ENCODE measurements at places on chromosomes 2 and 18.

- DNase-seq, result no peak
Measured at GRCh38 chr2:3661149-3661660, 3.2 kb downstream of the ALLC start.

DNA sequence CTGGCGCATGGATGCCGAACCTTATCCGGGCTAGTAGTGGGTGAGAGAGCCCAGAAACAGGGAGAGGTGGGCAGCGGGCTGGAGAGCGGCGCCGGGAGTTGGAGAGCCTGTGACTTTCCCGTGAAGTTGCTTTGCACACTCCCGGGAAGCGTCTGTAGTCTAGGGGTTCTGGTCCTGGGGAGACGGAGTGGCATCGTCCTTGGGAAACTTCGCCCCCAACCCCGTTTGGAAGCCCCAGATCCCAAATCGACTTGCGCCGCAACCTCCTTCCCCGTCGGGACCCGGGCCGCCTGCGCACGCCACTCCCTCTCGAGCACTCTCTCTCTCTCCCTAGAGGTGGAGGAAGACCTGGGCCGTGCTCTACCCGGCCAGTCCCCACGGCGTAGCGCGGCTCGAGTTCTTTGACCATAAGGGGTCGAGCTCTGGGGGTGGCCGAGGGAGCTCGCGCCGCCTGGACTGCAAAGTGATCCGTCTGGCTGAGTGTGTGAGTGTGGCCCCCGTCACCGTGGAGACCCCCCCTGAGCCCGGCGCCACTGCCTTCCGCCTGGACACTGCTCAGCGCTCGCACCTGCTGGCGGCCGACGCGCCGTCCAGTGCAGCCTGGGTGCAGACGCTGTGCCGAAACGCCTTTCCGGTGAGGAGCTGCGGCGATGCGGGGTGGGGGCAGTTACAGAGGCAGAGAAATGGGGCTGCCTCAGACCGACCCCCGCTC is 456 bp downstream of the DOK1 start:
- peak; percentile 67 for DNase-seq

DNA sequence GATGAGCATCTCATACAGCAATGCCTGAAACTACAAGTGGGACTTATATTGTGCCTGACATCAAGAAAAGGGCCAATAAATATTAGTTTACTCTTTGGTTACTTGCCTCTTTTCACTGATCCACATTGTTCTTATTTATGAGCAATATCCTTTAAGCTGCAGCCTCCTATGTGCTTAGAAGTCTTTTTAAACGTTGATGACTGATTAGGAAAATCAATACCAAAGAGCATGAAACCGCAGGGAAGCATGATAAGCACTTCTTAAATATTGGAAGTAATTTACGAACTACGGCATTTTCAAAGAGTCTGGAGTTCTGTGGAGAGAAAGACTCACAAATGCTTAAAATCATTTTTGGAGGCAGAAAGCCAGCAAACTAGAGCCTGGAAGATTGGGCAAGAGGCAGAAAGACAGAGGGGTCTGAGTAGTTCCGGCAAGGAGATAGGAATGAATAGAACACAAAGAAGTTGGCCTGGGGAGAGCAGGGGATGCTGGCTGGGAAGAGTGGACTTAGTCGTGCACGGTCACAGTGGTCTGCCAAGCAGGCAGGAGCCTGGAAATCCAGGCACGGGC is 122.6 kb upstream of the NOSTRIN start:
- no peak for DNase-seq

DNA sequence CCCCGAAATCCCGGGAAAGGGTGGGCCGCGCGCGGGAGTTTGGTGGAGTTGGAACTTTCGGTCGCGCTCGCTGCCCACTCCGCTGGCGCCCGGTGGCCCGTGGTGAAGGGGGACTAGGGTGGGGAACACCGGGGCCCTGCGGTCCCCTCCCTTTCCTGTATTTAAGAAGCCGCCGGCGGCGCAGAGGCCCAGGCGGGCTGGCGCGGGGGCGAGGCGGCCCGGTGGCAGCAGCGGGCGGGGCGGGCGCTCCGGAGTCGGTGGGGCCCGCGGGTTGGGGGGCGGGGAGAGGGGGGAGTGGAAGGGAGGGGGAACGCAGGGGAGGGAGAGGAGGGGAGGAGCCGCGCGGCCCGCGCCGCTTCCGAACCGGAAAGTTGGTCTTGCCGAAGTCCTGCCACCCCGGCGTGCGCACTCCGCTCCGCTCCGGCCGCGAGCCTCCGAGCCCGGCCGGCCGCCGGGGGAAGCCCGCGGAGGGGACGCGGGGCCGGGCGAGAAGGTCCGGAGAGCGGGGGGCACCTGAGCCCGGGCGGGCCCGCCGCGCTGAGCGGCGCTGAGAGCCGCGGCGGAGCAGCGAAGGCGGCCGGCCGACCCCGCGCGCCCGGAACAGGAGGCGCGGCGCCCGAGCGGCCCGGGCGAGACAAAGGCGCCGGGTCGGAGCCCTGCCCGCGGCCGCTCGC is 425 bp upstream of the SALL3 start:
- DNase-seq, result no peak

DNA sequence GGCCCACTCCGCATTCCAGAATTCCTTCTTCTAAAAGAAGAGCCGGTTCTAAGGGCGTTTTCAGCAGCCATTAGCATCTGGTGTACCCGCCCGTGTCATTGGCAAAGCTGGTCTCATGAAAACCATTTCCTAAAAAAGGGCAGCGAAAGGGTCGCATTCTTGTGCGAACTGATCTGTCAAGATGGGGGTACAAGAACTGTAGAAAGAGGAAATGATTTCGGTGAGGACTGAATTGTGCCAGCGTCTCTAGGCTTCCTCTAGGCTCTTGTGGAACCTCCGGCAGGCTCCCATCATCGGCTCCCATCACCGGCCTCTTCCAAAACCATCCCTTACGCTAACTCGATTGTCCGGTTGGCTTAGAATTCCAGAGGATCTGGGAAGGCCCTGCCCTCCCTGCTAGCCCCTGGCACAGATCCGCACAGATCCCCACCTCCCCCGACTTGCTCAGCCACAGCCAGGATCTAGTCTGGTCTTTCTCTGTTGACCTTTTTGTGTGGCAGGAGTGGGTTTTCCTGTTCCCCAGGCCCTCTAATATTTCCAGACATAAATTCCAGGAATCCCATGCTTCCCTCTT is 1.3 kb downstream of the RAB31 start:
- no peak for DNase-seq

DNA sequence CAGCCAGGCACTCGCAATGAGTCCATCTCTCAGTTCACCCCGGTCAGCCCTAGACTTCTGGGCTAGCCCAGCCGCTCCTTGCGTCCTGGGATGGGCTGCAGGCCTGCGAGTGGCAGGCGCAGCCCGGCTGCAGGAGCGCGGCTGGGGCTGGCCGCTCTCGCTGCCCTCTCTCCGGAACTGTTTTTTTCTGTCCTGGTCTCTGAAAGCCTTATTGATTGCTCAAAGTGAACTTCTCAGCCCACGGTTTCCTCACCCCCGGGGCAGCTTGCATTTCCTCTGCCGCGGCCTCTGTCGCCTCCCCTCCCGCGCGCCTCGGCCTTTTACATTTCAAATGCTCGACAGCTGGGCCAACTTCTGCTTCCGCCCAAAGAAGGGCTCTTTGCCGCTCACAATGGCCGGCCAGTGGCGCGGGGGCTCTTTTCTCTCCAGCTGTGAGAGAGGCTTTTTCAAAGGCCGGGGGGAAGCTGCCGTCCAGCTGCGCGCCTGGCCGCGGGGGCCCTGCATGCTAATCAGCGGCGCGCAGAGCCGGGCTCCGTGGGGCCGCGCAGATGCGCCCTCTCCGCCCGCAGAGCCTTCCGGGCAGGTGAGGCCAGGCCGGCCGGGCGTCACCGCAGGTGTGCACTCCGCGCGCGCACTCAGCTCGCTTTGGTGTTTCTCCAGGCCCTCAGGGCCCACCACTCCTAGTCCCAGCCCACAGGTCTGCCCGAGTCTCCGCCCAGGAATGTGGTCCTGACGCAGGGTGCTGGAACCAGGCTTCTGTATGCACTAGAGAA is 513.8 kb downstream of the RNF144A start:
- no peak for DNase-seq

- DNase-seq, result no peak
Measured at GRCh38 chr2:112272669-112273068, 2.7 kb upstream of the ZC3H6 start.

GRCh38 chr2:17373041-17373440 is 145.2 kb downstream of the RAD51AP2 start:
- peak; percentile 5 for DNase-seq

Data from AG08396 (cell line).